ENCODE measurements at places on chromosomes 16 and 17.

DNA sequence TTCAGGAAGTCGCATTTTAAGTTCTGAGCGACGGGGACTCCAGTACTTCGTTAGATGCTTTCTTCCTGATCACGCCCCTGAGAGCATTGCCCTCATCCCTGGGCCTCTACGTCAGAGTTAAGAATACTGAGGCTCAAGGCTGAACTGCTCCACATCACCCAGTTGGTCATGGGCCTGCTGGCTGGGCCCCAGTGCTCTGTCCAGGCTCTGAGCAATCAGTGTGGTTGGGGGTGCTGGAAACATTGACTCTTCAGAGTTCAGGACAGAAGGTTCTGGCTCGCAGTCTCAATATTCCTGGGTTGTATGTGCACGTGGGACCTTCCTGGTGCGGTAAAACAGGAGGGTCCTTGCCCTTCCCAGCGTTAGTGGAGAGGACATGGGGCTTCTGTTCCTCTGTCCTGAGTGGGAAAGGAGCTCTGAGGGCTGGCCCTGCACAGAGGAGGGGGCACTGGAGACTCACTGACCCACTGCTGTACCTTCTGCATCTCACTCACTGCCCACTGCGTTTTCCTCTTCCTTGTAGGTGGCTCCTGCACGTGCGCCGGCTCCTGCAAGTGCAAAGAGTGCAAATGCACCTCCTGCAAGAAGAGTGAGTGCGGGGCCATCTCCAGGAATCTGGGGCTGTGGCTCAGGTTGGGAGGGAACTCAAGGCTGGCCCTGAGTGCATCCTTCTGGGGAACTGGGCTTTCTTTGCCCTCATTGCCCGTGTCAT is 518 bp downstream of the MT1E start:
- no peak for DNase-seq

DNA sequence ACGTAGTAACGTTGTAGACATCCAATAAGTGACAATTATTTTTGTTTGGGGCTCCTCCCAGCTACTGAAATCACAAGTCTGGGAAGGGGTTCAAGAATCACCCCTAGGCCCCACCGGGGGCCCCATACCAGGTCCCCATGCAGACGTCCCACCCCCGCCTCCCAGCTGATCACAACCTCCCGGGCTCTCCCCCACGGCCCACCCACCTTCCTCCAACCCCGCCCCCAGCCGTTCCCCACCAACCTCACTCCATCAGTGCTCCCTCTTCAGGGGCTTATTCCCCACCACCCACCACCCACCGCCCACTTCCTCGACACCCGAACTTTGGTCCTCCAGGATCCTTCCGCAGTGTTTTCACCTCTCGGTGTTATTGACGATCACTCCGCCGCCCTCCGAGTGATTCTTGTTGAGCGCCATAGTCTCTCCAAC is 240 bp downstream of the WBP2 start:
- DNase-seq: no peak

- DNase-seq: no peak
These were observed 402.4 kb downstream of the ZFHX3 start for GRCh38 chr16:72645538-72645937.

DNA sequence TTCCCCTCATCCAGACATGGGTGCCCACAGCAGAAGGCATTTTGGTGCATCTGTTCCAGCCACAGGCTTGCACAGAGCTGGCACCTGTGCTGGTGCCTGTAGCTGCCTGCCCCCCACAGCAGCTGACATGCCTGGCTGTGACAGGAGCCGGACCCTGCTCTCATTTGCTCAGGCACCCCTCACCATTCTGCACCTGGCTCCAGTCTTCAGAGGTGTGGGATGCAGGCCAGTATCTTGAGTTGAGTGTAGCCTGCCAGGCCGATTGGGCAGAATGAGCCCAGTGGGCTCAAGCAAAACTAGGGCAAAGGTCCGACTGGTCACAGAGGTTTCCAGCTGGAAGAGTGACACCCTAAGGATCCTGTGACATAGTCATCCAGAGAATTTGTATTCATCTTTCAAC is 887.7 kb downstream of the CDH11 start:
- no peak for DNase-seq

DNA sequence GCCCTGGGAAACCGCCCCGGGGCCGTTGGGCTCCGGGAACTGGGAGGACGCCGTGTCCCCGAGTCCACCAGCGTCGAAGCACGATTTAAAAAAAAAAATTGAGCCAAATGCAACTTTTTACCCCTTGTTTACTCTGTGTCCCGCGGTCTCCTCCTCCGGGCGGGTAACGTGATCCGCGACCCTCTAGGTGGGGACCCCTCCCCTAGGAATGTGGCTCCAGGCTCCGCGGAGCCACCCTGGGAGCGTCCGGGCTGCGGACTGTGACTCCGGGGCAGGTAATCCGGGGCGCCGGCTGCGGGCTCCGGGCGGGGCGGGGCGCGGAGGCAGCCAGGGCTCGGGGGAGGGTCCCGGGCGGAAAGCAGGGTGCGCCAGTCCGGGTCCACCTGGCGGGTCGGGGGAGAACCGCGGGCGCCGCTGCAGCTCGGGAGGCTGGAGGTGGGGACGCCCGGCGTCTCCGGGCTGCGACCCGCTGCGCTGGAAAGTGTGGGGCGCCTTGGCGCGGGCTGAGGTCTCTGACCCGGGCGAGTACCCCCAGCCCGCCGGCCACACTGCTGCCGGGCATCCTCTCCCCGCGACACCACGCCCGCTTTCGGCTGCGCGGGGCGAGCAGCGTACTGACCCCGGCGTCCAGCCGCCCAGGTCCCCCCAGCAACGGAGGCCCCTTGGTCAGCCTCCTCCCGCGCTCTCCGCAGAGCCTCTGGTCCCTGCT is 852 bp upstream of the HELZ start:
- no peak for DNase-seq

DNA sequence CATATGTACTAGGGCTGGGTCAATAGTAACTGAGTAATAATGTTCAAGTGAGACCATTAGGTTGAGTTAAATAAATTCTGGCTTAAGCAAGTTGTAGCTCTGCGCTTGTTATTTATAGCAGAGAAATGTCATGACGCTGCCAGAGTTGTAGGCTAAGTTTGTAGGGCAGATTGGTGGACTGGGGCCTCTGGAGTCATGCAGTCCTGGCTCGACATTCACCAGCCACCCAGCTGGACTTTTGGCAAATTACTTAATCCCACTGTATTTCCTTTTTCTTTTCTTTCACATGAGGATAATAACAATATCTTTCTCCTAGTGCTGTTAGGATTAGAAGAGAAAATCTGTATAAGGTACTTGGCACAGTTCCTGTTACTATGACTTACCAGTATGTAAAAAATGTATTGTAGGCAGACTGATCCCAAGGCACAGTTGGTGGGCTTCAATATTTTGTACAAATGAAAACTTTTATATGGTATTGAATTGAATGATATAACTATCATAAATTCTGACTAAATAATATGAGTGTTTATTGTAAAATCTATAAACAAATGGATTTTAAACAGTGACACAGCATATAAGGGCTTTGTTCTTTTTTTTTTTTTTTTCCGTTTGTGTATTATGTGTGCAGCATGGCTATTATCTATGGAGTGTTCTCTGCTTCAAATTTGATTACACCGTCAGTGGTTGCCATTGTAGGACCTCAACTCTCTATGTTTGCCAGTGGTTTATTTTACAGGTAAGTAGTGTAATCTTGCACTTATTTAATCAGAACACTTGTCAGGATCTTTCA is 2.6 kb downstream of the MFSD11 start:
- DNase-seq: no peak

DNA sequence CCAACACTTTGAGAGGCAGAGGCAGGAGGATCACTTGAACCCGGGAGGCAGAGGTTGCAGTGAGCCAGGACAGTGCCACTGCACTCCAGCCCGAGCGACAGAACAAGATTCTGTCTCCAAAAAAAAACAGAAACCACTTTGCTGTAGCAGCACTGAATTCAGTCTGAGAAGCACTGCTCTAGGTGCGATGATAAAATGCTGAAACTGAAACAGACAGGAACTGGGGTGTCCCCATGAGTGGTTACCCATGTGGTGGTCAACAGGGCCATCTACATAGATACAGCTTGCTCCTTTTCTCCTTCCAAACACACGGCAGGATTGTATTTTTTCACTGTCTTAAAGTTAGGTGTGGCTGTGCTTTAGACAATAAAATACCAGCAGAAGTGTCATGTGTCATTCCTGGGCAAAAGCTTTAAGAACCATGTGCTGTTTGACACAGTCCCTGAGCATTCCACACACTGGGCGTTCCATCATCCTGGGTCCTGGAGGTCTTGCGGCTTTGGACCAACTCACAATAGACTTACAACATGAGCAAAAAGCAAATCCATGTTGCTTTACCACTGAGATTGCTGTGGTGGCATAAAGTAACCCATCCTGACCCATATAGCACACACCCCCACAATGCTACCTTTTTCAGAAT is 11.5 kb downstream of the GAS7 start:
- no peak for DNase-seq

GRCh38 chr17:83053739-83054451 is 25.5 kb upstream of the METRNL start:
- DNase-seq: no peak

DNA sequence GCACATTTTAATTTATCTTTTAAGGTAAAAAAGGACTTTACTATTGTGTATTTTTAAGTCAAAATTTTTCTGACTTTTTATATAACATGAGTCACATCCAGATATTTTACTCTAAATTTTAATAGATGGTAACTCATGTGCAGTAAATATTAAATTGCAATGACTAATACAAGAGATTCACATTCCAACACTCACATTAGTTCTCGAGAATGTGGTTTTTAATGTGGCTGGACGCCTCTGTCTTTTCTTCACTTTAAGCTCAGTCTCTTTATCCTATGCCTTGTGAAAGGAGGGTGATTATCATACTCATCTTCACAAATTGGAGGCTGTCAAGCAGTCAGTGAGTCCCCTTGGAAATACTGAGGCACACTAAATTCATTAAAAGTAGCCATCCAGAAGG is 315.6 kb downstream of the HS3ST3B1 start:
- no peak for DNase-seq

DNA sequence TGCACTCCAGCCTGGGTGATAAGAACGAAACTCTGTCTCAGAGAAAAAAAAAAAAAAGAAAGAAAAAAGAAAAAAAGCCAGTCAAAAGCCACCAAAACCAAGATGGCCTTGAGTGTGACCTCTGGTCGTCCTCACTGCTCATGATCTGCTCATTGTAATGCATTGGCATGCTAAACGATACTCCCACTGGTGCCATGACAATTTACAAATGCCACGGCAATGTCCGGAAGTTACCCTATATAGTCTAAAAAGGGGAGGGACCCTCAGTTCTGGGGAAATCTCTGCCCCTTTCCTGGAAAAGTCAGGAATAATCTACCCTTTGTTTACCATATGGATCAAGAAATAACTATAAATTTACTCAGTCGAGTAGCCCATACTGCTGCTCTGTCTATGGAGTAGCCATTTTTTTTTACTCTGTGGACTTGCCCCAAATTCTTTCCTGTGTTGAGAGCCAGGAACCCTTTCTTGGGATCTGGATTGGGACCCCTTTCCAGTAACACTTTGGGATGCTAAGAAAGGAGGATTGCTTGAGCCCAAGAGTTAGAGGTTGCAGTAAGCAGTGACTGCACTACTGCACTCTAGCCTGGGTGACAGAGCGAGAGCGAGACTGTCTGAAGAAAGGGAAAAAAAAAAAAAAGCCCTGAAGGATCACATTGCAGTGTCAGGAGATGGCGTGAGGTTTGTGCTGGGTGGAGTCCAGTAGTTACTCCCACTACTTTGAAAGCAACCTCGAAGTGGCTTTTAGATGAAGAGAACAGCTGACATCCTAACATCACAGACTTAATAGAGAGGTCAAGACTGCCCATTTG is 3.7 kb upstream of the TMEM231 start:
- no peak for DNase-seq

- DNase-seq: no peak
These were observed 46.6 kb upstream of the KCNJ16 start for GRCh38 chr17:70028397-70028796.

- no peak for DNase-seq
These were observed 37.2 kb upstream of the BCAR1 start for GRCh38 chr16:75288596-75289120.

DNA sequence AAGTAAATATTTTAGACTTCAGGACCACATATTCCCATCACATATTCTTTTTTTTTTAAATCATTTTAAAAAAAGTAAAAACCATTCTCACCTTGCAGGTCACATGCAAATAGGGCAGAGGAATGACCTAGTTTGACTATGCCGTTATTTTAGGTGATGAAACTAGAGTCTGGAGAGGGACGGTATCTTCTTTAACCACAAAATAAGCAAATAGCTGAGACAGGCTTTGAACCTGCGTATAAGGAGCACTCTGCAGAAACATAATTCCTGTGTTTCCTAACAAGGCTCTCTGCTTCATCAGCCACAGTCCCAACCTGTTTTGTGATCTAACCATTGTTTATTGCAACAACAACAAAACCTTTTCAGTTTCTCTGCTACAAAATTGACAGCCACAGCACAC is 121.5 kb downstream of the PCTP start:
- DNase-seq: no peak

DNA sequence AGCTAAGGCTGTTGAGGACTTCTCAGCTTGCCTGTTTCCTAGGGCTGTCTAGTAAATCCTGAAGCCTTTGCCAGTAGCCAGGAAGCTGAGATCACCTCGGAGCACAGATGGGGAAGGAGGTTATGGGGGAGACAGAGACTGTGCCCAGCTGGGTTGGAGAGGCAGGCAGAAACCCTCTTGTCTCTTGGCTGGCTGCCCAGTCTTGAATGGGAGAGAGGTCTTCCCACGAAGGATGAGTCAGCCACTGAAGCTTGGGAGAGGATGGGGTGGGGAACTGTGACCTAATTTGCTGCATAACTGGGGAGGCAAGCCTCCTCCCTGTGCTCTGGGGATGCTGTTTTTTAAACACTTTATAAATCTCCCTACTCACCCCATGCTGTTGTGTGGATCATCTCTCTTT is 69.8 kb downstream of the SHISA9 start:
- peak; percentile 82 for DNase-seq

DNA sequence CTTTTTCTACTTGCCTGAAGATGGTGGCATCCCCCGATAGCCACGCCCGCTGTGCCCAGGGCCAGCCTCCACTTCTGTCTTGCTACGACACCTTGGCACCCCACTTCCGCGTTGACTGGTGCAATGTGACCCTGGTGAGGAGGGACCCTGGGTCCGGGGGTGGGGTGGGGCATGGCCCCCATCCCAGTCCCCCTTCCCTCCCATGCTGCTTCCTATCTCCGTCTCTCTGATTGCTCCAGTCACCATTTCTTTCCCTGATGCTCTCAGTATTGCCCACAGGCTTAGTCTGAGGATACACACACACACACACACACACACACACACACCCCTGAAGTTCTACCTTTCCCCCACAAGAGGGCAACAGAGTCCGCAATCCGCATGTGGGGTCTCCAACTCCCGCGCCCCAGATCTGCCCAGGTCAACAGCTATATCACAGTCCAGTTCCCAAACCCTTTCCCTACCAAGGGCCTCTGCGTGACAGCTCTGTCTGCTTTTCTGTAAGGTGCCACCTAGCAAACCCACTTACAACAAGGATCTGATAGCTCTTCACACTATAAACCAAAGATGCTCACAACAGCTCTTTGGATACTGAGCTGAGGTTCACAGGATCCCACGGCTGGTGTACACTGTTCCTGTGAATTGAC is 3.4 kb downstream of the SGCA start:
- DNase-seq: no peak
